Activated naive CD8-positive, alpha-beta T cell treated with anti-CD3 and anti-CD28 coated beads, Interleukin-2, amount 50 U/mL, for 16 hours (primary cell): ENCODE measurements at places on chromosomes 7 and 10.

DNA sequence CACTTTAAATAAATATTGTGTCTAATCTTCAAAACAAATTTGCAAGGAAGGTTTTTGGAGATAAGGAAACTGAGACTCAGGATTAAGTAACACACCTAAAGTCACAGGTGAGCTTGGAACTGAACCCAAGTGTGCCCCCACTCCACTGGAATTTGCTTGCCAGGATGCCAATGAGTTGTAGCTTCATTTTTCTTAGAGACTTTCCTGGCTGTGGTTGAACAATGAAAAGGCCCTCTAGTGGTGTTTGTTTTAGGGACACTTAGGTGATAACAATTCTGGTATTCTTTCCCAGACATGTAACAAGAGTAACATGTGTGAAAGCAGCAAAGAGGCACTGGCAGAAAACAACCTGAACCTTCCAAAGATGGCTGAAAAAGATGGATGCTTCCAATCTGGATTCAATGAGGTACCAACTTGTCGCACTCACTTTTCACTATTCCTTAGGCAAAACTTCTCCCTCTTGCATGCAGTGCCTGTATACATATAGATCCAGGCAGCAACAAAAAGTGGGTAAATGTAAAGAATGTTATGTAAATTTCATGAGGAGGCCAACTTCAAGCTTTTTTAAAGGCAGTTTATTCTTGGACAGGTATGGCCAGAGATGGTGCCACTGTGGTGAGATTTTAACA is 1.5 kb downstream of the IL6 start:
- no peak for DNase-seq

- DNase-seq, result no peak
Measured at GRCh38 chr10:100109670-100110069, 28.0 kb upstream of the CPN1 start.

GRCh38 chr10:83986800-83987199 is 152.5 kb upstream of the GHITM start:
- no peak for DNase-seq

- no peak for DNase-seq
Measured at GRCh38 chr7:70016044-70016770, 417.9 kb downstream of the AUTS2 start.

GRCh38 chr7:77330169-77330882 is 85.8 kb downstream of the GSAP start:
- no peak for DNase-seq

DNA sequence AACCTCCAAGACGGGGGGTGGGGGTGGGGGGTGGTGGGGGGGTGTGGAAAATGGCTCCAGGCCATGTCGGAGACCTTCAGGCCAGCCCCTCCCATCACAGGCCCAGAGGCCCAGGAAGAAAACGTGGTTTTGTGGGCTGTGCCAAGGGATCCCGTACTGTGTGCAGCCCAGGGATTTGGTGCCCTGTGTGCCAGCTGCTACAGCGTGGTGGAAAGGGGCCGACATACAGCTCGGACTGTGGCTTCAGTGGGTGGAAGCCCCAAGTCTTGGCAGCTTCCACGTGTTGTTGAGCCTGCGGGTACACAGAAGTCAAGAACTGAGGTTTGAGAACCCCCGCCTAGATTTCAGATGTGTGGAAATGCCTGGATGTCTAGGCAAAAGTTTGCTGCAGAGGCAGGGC is 259.7 kb downstream of the HGF start:
- no peak for DNase-seq

DNA sequence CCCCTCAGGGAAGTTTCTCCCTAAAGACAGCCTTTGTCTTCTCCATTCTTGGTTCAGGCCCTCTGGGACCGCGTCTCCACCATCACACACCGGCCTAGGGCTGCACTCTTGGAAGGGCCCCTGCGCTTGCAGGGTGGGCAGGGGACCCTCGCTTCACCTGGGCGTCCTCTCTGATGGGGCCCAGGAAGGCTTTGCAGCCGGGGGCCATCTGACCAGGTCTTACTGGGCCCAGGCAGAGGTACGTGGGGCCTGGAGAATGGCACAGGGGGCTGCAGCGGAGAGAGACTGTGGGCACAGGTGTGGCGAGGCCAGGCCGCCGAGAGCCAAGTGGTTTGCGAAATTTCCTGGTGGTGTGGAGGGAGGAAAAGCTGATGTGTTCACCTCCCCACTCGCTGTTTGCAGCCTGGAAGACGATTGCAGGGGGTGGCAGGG is 44.4 kb downstream of the ALOX5 start:
- no peak for DNase-seq

DNA sequence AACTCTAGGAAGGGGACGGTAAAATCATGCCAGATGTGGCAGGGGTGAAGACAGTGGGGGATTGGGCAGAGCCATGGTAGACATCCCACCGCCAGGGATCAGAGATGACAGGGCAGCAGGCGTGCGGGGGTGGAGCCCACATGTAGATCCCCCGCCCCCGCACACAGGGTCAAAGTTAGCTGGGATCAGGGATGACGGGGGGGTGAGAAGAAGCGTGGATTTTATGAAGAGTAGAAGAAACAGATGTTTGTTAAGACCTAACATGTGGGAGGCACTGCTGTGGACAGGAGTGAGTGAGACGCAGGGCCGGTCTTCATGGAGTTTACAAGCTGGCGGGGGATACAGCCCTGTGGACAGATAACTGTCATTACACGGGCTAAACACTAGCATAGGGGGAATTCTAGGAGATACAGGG is 154.0 kb upstream of the KLF14 start:
- no peak for DNase-seq

GRCh38 chr7:137992550-137993394 is 9.1 kb downstream of the CREB3L2 start:
- DNase-seq, result no peak

GRCh38 chr7:6181136-6181535 is 91.3 kb downstream of the CYTH3 start:
- DNase-seq, result no peak

DNA sequence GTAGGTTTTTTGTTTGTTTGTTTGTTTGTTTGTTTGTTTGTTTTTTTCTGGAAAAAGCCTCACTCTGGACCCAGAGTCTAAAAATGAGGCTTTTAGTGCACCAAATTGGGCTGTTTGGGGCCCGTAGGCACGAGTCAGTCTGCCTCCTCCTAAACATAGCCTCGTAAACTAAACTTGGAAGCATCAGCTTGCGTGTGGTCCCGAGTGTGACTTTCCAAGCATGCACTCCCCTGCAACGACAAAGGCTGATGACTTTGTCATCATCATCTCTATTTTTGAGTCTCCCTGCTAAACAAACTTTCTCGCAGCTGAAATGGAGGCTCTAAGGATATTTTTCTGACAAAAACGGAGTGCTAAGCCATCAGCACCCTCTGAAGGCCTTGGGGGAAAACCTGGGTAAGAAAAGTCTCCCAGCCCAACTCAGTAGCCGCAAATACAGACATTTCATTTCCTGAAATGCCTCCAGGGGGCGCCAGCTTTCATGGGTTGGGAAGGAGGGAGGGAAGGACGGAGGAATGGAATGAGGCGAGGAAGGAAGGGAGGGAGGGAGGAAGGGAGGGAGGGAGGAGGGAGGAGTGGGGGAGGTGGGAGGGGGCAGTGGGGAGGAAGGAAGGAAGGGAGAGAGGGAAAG is 245.9 kb downstream of the KCNMA1 start:
- no peak for DNase-seq

GRCh38 chr10:14191871-14192270 is 138.9 kb downstream of the FRMD4A start:
- no peak for DNase-seq

- no peak for DNase-seq
Measured at GRCh38 chr10:34522546-34522945, 292.6 kb downstream of the PARD3 start.

- DNase-seq, result no peak
Measured at GRCh38 chr10:688312-689120, 952 bp downstream of the DIP2C start.

DNA sequence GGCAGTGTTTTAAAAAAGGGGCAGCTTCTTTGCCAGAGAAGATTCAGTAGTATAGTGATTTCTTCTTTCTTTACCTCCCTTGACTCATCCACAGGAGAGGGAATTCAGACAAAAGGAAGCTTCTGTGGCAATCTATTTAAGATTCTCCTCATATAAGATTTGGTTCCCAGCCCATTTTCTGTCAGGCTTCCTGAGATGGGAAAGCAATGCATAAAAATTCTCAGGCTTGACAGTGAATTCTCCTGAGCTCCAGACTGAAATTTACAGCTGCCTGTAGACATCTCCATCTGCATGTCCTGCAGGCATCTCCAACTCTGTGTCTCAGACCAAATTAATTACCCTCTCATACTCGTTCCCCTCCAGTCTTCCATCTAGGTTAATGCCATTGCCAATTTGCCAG is 72.8 kb downstream of the TSPAN12 start:
- no peak for DNase-seq

DNA sequence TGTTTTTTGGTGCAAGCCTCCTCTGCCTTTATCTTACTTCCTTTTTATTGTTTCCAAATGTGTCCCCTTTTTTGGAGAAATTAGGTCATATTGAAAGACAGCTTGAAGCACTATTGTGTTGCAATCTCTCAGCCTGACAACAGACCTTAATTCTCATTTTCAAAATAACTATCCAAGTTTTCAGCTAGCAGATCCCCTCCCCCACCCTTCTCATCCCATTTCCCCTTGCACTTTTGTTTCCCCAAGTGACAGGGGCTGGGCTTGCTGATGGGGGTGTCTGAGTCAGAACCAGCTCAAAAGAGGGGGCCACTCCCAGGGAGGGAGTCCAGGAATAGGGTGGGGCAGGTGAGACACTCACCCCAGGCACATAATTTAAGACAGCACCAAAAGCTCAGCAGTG is 75.3 kb downstream of the MKI67 start:
- no peak for DNase-seq
